NCI-H460 (cell line): ENCODE measurements at places on chromosomes 12 and 14. TPM values are rescaled to one million over a fixed set of nuclear protein-coding genes. Genes with fewer than 3 reads are reported as not detected.

GRCh38 chr12:13915096-13915495 lies 66.3 kb downstream of the GRIN2B start:
- DNase-seq: no peak

GRCh38 chr14:61894452-61895077 lies 132.3 kb downstream of the SNAPC1 start:
- peak; percentile 68 for DNase-seq

DNA sequence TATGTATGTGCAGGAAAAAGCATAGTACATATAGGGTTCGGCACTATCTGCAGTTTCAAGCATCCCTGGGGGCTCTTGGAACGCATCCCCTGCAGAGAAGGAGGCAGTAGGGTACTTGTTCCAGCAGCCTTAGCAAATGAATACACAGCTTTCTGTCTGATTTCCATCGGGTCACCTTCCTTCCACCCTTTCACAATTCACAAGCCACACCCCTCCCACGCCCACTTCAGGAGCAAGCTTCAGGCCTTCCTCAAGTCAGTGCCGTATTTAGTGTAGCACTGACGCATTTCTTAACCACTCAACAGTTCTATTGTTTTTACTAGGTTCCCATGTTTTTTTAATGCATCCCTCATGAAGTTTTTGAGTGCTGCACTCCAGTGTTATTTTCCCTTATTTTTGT lies 64.2 kb downstream of the CLMN start:
- peak; percentile 75 for DNase-seq

- no peak for DNase-seq
Observed at GRCh38 chr14:25349269-25349668, 299.3 kb upstream of the STXBP6 start.

The RTL1 gene
- total RNA-seq: not detected in 2 replicates

The TEX22 gene
- 0.49 and 0.50 TPM in 2 replicates for total RNA-seq

The CD9 gene
- 38.8 and 43.6 TPM in 2 replicates for total RNA-seq
